Sciatic nerve (tissue), 2 donors: ENCODE measurements at places on chromosomes 3 and 15.

DNA sequence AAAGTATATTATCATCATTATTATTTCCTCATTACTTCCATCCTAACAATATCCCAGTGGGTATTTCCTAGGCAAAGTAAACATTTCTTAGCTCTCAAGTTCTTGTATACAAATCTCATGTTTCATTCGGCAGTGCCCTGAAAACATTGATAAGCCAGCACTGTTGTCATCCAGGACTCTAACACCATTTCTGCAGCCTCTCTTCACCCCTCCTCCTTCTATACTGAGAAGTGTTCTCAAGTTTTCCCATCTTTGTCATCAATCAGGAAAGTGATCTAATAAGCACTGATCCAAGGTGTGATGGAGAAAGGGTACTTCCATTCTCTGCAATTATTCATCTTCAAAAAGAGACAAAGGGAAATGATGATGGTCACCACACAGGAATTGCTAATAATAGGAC, 168.4 kb upstream of the CCDC54 start:
- no peak for DNase-seq

GRCh38 chr15:45169608-45170480, 17.9 kb downstream of the SHF start:
- no peak for DNase-seq

- DNase-seq, result no peak
These were observed 90.9 kb upstream of the AGBL1 start for GRCh38 chr15:85988741-85989140.

GRCh38 chr3:108182339-108182738, 39.9 kb downstream of the IFT57 start:
- DNase-seq, result no peak

DNA sequence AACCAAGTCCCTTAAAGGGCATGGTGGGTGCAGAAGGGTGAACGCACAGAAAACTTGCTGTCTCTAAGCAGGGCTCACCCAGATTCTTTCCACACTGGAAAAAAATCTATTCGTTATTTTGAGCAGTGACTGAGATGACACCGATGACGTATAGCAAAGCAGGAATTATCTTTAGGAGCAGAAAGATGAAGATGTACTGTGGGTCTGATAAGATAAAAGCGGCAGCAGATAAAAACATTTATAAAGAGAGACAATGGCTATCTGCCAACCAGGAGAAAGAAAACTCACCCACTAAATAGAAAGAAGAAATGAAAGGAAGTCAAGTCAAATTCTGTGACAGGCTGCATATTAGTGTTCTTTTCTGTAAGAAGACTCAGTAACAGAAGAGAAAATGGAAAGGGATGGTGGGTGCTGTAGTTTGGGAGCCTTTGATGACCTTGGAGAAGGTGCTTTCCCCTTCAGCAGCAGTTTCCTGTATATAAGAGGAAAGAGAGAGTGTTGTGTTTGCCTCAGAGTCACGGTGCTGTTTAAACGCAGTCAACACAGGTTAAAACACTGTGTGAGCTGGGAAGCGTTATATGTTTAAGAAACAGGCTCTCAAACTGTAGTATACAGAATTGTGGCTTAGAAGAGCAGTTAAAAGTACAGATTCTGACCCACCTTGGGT, 111.6 kb downstream of the AQP9 start:
- DNase-seq, result no peak

GRCh38 chr15:88019656-88020055, 236.9 kb downstream of the NTRK3 start:
- no peak for DNase-seq

DNA sequence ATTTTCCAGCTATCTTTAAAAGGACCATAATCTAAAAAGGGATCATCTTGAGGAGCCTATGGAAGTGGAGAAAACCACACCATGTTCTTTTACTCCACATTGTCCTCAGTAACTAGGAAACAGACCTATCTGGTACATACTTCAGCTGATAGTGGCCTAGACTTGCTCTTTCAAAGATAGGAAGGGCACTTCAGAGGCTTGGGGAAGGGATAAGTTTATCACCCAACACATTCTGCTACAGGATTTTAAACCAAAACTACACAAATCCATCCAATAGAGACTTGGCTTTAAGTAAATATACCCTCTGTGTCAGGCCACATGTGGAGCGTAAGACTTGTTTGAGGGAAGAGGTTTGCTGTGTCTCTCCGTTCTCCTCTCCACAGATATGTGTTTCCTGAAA, 35.4 kb downstream of the CP start:
- DNase-seq, result no peak

DNA sequence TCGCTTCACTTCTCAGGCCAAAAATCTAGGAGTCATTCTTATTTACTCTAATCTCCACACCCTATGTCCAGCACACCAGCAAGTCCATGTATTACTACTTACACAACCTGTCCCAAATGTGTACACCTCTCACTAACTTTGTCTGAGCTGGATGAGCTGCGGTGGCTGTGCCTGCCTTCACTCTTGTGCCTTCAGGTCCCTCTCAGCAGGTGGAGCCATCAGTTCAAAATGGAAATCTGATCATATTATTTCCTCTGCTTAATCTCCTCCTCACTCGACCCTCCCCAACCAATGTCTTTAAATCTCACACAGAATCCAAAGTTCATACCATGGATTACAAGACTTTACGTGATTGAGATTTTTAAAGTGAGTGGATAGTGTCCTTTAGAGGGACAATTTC, 82.8 kb downstream of the SSR3 start:
- no peak for DNase-seq

DNA sequence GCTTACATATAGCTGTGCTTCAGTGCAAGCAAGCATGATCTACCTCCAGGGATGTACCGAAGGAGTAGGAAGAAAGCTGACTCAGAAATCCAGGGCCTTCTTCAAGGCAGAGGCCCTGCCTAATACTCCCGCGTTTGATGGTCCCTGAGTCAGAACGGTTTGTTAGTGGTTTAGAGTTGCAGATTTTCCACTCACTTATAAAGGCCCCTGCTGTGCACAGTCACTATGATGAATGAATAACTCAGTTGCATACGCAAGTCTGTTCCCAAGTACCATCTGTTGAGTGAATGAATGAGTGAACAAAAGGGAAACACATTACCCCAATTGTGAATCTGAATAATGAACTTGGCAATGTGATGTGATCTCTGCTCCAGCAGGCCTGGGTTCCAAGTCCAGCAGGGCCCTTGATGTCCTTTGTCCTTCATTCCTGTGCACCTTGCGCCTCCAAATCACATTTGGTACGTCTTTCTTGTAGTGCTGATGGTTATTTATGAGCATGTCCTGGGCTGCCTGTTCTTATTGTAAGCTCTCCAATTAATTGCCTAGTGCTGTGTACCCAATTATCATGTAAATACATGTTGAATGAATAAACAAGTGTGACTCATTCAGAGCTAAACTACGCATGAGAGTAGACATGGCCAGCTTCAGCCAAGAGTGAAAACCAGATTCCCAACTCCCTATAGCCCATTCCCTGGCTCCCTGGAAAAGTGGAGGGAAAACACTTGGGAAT, 85.3 kb upstream of the LIMD1 start:
- no peak for DNase-seq

DNA sequence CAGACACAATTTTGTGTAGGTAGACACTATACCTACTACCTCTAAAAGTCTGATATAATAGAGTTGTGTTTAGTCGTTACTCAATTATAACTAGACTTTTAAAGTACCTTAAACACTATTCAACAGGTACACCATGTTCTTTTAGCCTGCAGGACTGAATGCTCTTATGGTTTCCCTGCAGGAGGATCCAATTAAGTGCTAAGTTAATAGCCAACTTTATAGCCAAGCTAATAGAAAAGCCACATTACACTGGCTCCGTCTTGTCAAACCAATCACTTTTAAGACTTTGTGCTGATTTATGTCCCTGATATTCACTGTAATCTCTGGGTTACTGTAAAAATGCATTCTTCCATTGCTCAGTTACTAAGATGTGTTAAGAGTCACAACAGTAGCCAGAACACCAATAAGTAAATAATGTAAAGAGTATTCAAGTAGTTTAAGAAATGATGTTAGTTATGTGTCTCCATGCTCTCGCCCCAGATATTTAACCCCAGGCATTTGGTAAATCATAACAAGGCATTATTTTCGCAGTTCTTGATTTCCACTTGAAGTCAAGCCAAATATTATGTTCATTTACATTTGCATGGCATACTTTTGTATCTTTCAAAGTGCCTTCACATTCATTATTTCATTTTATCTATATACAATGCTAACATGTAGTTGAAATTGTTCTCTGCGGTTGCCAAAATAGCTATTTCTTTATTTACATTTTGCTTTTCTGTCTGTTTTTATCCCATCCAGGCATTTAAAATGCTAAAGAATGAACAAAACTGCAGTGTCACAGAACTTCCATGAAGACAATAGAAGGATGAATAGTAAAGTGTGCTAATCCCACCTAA, 42.7 kb upstream of the AP4E1 start:
- DNase-seq, result no peak

- no peak for DNase-seq
These were observed 2.5 kb downstream of the SEMA3B start for GRCh38 chr3:50271314-50271936.

- no peak for DNase-seq
These were observed 3.1 kb downstream of the CX3CR1 start for GRCh38 chr3:39276746-39277145.

DNA sequence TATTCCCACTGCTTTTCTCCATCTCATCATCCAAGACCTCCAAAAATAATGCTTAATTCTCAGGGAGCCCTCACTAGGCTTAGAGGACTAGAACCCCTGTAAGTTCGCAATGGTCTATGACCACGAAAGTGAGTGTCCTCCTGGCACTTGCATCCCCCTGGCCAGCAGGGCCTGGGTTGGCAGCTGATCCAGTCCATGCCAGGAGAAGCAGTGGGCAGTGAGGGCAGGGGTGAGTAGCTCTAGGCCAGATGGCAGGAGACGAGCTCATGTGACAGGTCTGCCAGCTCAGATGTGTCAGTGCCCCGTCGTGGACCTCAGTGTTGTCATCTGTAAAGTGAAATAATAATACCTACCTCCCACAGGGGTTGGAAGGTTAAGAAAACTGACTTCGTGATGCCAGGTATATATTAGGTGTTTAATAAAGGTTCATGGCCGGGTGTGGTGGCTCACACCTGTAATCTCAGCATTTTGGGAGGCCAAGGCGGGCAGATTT, 11.1 kb downstream of the GP5 start:
- no peak for DNase-seq

- no peak for DNase-seq
These were observed 28.2 kb upstream of the CCDC50 start for GRCh38 chr3:191301017-191301416.

- no peak for DNase-seq
These were observed 310.1 kb downstream of the FOXP1 start for GRCh38 chr3:71273453-71273852.

DNA sequence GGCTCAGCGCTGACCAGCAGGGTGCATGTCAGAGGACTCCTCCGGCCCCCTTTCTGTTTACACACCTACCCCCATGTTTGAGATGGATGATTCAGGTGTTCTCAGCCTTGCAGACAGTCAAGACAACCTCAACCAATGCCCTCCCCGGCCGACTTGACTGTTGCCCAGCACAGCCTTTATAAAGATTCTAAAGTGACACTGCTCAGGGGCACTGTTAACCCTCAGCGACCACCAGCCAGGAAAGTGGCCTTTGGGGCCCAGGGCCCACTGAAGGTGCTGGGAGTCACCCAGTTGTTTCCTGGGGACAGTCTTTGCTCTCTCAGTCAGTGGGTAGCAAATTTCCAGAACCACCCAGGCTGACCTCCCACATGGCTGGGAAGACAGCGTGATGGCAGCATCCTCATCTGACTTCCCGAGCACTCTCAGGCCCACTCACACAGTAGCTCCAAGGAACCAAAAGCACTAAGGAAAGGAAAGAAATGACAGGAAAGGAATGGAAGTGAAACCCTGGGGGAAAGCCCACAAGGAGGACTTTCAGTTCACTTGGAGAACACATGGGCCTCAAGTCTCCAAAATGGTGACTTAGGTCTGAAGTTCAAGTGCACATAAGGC, 128.4 kb downstream of the ASB7 start:
- no peak for DNase-seq

GRCh38 chr3:98525494-98525893, 2.8 kb upstream of the CLDND1 start:
- no peak for DNase-seq

- DNase-seq, result no peak
These were observed 28.6 kb downstream of the TASOR start for GRCh38 chr3:56654460-56654859.

GRCh38 chr15:56982987-56983386, 64.5 kb downstream of the TCF12 start:
- no peak for DNase-seq

DNA sequence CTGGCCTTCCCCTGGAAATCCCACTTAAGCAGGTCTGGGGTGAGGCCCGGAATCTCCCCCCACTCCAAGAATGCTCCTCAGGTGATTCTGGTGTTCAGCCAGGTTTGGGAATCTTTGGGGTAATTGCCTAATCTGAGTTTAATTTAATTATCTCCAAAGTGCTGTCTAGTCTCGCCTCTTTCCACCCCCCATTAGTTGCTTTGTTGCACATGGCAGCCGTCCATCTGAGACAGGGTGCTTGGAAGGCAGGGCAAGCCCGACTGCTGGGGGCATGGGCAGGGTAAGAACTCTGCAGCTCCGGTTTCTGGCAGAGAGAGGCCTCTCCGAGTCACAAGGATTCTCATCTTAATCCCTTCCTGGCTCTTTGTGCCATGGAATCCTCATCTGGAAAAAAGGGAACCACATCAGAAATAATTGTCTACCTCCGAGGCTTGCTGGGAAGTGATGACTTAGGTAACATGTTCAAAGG, 15.0 kb downstream of the IL17RD start:
- DNase-seq, result no peak

DNA sequence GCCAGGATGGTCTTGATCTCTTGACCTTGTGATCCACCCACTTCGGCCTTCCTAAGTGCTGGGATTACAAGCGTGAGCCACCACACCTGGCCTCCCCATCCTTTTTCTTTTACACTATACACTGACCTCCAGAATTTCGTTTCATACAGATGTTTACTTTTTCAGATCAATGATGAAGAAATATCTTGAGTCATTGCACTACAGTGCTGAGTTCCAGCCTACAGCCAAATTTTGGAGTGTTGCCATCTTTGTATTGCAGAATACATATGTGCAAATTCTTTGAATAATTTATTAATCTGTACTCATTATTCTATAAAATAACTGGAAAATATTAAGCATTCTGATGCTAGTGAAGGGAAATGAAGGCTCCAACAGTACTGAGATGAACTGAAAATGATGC, 12.5 kb downstream of the ZPLD1 start:
- DNase-seq, result no peak

- DNase-seq, result no peak
These were observed 275.8 kb upstream of the RBMS3 start for GRCh38 chr3:29004885-29005599.

DNA sequence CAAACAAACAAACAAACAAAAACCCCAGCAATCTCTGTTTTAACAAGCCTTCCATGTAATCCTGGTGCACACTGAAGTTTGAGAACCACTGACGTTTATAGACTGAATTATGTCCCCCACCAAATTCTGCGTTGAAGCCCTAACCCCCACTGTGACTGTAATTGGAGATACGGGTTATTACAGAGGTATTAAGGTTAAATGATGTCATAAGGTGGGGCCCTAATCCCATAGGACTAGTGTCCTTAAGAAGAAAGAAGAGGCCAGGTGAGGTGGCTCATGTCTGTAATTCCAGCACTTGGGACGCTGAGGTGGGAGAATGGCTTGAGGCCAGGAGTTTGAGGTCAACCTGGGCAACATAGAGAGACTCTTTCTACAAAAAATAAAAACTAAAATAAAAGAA, 42.4 kb upstream of the TM4SF1 start:
- DNase-seq, result no peak

- DNase-seq, result no peak
These were observed 29.8 kb upstream of the PTPRG start for GRCh38 chr3:61531528-61531927.

GRCh38 chr3:76107935-76108570, 322.7 kb upstream of the ZNF717 start:
- no peak for DNase-seq

GRCh38 chr3:172911142-172911541, 160.6 kb downstream of the ECT2 start:
- DNase-seq, result no peak
